ENCODE measurements at places on chromosomes 13 and 19. TPM values are rescaled to one million over a fixed set of nuclear protein-coding genes. Genes with fewer than 3 reads are reported as not detected.

Gene HCST
- 0.25 TPM for total RNA-seq

Gene TMEM143
- total RNA-seq, result 4.3 TPM

Gene DHDH
- total RNA-seq, result 1.7 TPM

Gene RFXANK
- 45.4 TPM for total RNA-seq

Gene CEACAM4
- not detected for total RNA-seq

Gene PSG3
- 0.16 TPM for total RNA-seq

Gene CYP2A6
- total RNA-seq, result not detected

Gene ZNF439
- total RNA-seq, result not detected

Gene RPL18
- total RNA-seq, result 3,405 TPM

Gene SGTA
- total RNA-seq, result 72.7 TPM

Gene PAN3
- total RNA-seq, result 10.2 TPM

Gene CDC42EP5
- total RNA-seq, result not detected

Gene MISP
- 95.7 TPM for total RNA-seq

Gene GGACT
- total RNA-seq, result 2.7 TPM

Gene RUBCNL
- total RNA-seq, result 0.07 TPM

Gene LGALS14
- total RNA-seq, result not detected

Gene RFX1
- total RNA-seq, result 7.2 TPM

Gene S1PR2
- total RNA-seq, result 1.2 TPM

Gene HMGB1
- 686 TPM for total RNA-seq
